ENCODE measurements at places on chromosomes 7 and 10. TPM values are rescaled to one million over a fixed set of nuclear protein-coding genes. Genes with fewer than 3 reads are reported as not detected.

Gene INA
- 36.4 TPM for total RNA-seq

- ATAC-seq: no peak
Observed at GRCh38 chr7:47610506-47611044, 28.7 kb upstream of the TNS3 start.

GRCh38 chr7:13904689-13905088 is 84.8 kb downstream of the ETV1 start:
- no peak for ATAC-seq

DNA sequence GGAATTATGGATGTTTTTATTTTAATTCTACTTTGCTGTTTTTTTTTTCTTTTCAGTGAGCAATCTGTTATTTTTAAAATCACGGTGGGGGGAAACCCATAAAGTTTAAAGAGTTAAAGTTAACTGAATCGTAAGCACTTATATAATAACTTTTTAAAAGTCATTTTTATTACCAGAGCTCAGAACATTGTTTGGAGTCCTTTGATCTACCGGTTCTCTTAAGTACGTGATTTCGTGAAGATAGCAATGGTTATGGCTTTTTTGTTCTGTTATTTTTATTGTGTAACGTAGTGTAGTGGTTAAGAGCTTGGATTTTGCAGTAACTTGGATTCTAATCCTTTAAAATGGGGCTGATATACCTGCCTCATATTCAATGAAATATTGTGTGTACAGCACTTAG is 57.4 kb downstream of the NHLRC2 start:
- ATAC-seq: no peak

DNA sequence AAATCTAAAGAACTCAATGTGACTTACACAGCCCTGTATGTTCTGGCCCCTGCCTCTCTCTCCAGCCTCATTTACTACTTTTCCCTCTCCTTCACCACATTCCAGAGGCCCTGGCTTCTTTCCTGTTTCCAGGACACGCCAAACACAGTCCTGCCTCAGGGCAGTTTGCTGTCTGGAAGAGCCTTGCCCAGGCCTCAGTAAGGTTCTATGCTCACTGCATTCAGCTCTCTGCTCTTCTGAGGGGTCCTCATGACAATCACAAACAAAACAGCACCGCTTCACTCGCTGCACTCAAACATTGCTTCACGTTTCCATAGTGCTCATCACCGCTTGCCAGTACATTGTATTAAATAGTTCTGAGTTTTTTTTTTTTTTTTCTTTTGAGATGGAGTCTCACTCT is 35.1 kb upstream of the GARS1 start:
- ATAC-seq: peak; percentile 10

Gene LIPK
- total RNA-seq: not detected

DNA sequence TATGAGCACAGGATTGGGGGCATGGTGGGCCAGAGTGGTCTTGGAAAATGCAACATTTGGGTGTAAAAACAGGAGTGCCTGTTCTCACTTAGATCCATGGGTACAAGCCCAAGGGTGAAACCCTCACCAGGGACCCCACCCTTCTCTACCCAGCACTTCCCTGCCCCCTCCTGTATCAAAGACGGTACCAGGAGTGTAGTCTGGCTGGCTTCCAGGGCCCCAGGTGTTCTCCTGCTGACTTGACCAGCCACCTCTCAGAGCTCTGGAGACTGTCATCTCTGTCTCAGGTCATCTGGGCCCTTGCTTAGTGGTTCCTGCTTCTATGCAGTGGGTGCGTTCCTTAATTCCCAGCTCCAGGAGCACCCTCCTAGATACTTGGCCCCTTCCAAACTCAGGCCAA is 447.2 kb downstream of the LRMDA start:
- ATAC-seq: no peak

DNA sequence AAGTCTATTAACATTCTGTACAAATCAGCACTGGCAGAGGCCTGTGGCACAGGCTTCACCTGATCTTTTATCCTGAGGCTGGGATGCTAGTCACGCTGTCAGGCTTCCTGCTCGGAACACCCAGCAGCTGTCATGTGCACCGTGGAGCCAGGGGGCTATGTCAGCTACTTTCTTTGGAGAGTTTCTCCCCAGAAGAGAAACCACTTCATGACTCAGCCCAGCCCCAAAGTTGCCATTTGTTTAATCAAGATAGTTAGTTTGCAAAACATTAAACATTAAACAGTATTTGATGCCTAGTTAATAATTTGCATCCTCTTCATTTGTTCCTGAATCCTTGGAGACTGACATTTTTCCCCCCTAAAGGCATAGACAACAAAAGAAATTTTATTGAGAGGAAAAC is at the start of gene HABP2:
Gene HABP2, plus strand, starts transcription at position 353 of the 400 bp plus-strand sequence. CDS start 69 bp downstream, outside the sequence.
- ATAC-seq: peak; percentile 63

- no peak for ATAC-seq
Observed at GRCh38 chr7:117190104-117190503, 132.8 kb downstream of the WNT2 start.

Gene FKBP9
- total RNA-seq: 28.9 TPM

Gene TSPAN33
- total RNA-seq: 19.7 TPM

GRCh38 chr7:70808876-70809275 is 323.1 kb upstream of the GALNT17 start:
- no peak for ATAC-seq

GRCh38 chr7:3404501-3404900 is 103.4 kb downstream of the SDK1 start:
- no peak for ATAC-seq

DNA sequence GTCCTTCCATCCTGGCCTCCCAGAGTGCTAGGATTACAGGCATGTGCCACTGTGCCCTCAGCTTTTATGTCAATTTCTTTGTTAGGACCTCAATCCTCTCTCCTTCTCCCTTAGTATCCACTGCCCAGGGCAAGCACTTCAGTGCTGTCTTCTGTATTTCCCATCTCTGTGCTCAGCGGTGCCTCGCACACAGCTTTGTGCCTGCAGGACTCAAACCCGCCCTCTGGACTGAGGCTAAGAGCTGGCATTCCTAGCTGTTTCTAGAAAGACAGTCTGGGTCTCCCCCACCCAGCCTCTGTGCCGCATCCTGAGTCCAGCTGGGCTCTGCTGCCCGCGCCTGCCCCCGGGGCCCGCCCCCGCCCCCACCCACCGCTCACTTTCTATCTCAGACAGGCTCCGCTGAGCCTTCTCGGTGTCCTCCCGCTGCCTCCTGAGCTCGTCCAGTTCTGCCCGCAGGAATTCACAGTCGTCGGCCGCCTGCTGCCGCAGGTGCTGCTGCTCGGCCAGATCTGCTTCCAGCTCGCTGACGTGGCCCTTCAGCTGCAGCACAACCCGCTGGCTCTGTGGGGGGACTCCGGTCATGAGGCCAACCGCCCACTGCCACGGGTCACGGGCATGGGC is 67.3 kb downstream of the SPDYE5 start:
- no peak for ATAC-seq

DNA sequence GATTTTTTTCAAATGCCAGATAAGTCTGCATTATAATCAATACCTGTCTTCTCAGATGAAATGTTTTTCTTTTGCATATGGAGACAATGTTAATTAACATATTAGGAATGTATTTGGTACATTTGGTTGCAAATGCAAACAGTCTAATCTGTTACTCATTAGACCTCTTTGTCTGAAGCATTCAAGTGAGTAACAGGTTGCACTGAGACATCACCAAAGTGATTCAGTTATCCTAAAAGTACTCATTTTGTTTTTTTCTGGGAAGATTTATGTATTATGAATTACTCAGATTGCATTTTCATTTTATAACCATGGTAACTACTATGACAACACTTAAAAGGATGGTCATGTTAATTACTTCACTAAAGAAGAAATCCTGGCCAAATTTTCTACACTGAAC is 513.6 kb downstream of the HTR7 start:
- ATAC-seq: no peak

DNA sequence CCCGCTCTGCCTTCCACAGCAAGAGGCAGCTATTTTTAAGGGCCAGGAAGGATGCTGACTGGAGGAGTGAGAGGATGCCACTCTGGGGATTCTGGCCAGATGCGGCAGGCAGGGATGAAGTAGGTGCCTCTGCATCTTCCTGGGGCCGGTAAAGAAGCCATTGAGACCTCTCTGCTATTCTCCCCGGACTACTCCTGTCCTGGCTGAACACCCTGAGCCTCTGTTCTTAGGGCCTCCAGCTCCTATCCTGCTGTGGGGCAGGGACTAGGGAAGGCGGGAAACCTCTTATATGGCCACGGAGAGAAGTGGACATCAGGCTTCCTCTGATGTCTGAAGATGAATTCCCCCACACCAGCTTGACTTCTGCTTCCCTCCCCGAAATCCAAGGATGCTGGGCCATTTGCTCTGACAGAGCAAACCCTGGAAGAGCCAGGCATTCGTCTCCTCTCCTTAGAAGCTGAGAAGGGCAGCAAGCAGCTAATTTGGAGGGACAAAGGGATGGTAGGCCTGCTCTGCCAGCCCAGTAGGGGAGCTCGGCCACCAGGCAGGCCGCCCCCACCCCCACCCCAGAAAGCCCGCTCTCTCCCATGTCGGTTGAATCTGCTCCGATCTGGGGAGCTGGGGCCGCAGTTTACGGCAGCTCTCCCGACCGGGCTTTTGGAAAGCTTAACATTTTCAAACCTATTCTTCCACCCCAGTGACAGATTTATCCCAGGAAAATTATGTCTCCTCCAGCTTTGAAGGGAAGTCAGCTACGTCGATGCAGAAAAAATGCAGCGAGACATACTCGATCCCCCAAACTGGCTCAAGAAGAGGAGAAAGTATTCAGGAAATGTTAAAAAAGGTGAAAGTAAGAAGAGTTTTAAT is 2.8 kb downstream of the FGF8 start:
- no peak for ATAC-seq

- ATAC-seq: peak; percentile 49
Observed at GRCh38 chr7:135601182-135601581, 43.5 kb downstream of the NUP205 start.

DNA sequence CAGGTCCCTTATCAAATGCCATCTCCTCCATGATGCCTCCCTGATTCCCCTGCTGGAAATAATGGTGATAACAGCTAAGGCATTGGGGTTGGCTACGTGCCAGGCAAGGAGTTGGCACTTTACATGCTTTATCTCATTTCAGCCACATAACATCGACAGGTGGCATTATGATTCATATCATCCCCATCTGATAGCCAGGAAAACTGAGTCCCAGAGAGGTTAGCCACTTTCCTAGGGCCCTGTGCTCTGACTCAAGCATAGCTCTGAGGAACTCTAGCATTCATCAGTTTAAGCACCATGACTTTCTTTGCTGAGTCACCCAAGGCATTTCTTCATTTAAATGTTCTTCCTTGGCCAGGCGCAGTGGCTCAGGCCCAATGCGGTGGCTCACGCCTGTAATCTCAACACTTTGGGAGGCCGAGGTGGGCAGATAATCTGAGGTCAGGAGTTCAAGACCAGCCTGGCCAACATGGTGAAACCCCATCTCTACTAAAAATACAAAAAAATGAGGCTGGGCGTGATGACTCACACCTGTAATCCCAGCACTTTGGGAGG is 6.6 kb downstream of the LEP start:
- ATAC-seq: no peak

Gene MPP7
- total RNA-seq: 0.16 TPM

GRCh38 chr10:113381981-113382509 is 170.8 kb upstream of the HABP2 start:
- no peak for ATAC-seq

All from motor neuron (in vitro differentiated cells).